ENCODE measurements at places on chromosomes 1 and 21.

GRCh38 chr1:100469578-100469977 lies 68.4 kb upstream of the GPR88 start:
- DNase-seq, result no peak

DNA sequence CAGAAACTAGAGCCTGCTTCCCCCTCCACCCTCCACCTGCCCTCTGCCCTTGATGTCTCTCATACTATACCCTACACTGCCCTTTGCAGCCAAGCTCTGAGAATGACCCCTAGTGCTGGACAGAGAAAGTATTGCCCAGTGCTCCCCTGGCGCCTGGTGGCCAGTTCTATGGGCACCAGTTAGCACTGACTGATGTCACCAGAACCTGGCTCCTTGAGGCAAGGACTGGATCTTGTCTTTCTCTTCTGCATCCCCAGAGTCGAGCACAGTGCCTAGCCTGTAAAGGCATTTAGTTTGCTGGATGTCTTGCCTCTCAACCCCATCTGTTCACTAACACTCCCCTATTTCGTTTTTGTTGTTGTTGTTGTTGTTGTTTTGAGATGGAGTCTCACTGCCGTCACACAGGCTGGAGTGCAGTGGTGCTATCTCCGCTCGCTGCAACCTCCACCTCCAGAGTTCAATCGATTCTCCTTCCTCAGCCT lies 5.9 kb downstream of the PHLDA3 start:
- no peak for DNase-seq

GRCh38 chr1:3403388-3404231 lies 50.9 kb upstream of the ARHGEF16 start:
- DNase-seq, result no peak

GRCh38 chr1:168568346-168568745 lies 8.1 kb upstream of the XCL1 start:
- DNase-seq, result no peak

DNA sequence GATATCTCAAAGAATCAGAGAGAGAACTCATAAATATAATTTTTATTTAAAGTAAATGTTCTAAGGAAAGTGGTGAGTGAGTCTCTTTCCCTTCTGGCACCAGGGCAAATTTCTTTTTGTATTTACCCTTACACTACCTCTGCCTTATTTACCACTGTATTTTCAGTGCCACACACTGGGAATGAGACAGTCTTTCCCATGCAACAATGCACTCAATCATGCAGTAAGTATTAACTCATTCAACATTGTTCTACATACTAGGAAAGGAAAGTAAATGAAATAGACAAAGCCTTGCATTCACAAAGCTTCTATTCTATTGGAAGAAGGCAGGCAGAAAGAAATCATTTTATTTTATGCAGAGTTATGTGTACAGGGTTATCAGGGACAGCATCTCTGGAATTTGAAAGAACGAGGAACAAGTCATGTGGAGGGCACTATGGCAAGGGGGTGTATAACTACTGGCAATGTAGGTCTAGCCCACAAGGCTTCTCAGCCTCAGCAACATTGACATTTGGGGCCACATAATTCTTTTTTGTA lies 129.8 kb upstream of the PRDX6 start:
- no peak for DNase-seq

DNA sequence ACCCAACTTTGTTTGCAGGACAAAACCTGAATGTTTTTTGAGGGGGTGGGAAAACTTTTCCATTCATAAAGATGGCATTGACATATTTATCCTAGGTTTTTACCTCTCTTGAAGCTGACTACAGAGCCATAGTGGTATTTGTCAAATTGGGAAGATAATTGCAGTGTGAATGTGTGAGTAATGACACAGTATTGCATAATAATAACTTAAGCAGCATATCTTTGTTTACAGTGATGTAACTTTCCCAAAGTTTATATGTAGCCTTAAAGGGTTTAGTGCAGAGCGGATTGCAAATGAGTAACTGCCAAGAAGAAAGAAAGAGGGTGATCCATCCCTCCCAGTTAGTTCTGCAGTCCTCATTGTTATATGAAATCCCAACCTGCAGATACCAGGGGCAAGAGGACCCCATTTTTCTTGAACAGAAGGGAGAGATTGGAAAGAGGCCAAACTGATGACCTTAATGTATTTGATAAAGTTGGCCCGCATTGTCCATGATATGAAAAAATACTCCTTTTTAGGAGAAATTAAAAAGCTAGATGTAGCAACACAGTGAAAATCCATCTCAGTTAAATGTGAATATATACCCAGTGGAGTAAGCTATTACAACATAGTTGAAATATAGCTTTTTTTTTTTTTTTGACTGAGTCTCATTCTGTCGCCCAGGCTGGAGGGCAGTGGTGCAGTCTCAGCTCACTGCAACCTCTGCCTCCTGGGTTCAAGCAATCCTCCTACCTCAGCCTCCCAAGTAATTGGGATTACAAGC lies 23.7 kb upstream of the NFIA start:
- no peak for DNase-seq

GRCh38 chr1:2378956-2379732 lies 12.2 kb downstream of the MORN1 start:
- no peak for DNase-seq

GRCh38 chr1:109923131-109923945 lies 12.7 kb downstream of the CSF1 start:
- DNase-seq, result no peak

DNA sequence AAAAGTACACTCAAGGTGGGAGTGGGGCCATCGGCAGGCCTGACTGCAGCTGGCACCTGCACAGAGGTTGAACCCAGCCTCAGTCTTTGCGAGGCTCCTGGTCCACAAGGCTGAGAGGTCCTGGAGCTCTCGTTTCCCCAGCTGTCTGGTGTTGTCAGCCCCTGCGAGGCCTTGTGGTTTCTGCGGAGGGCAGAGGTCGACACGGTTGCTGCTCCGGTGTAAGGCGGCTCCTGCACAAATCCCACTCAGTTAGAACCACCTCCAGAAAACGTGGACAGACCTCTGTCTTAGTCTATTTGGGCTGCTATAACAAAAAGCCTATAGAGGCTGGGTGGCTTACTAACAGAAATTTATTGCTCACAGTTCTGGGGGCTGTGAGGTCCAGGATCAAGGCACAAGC lies 5.8 kb downstream of the KIAA1614 start:
- DNase-seq, result no peak

DNA sequence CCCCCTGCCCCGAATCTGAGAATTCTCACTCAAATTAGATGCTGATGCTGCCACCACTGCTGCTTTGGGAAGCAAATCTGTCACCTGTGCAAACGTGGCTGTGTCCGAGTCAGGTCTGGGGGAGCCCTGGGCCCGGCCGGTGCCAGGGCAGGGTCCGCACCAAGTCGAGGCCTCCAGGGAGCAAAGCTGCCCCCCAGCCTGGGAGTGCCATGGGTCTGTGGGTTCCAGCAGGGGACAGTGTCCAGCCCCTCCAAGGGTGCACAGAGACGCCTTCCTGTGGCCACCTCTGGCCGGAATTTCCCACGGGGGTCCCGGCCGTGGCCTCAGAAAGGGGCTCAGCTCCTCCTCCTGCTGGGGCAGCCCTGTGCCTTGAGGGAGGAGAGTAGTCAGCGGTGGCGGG lies 27.7 kb upstream of the TTLL10 start:
- no peak for DNase-seq

GRCh38 chr1:81873946-81874345 lies 73.2 kb downstream of the ADGRL2 start:
- no peak for DNase-seq

DNA sequence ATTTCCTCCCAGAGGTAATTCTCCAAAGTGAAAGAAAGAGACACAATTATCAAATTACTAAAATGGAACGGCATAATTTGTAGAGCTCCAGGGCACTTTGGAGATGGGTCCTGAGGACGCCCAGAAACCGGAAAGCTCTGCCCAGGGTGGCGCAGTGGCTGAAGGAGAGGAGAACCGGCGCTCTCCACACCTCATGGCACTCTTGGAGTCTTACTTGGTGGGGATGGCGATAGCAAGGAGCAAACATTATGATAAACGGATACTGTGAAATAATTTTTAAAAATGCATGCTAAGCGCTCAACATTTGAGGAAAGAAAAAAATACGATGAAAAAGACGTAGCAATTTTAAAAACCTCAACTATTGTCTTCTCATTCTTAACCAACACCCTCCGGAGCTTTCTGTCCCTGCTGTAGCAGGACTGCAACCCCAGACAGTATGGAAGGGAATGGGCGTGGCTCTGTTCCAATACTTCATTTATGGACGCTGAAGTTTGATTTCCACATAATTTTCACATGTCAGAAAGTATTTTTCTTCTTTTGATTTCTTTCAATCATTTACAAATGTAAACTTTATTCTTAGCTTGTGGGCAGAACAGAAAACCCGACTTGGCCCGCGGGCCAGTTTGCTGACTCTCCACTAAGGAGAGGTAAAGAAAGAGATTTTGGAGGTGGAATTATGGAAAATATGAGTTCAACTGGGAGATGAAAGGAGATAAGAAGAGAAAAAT lies 1.1 kb downstream of the S100A11 start:
- no peak for DNase-seq

DNA sequence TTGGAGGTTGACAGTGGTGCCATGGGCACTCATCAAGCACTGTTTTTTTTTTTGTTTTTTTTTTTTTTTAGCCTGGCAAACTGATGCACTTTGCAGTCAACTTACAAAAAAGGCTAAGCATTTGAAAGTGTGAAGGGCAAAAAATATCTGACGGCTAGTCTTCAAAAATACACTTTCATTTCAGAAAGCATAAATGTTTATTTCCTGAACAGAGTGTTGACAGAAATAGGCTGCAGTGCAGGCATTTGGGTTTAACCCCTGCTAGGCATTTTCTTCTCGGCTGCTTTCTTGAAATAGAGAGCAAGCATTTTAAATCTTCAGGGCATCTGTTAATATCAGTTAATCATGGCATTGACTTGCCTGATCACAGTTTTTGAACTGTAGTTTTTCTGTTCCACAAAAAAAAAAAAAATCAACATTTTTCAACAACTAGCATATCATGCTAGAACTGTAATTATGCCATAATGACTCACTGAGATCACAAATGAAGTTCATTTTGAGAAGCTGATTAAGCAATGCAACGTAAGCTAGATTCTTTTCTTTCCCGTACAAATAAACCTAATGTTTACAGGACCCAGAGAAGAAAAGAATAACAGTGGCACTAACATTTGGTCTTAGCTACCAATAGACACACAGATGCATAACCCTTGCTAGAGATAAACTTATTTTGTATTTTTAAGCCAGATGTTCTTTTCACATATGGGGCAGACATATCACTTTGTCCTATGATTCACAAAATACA lies 100.4 kb upstream of the USH2A start:
- no peak for DNase-seq

DNA sequence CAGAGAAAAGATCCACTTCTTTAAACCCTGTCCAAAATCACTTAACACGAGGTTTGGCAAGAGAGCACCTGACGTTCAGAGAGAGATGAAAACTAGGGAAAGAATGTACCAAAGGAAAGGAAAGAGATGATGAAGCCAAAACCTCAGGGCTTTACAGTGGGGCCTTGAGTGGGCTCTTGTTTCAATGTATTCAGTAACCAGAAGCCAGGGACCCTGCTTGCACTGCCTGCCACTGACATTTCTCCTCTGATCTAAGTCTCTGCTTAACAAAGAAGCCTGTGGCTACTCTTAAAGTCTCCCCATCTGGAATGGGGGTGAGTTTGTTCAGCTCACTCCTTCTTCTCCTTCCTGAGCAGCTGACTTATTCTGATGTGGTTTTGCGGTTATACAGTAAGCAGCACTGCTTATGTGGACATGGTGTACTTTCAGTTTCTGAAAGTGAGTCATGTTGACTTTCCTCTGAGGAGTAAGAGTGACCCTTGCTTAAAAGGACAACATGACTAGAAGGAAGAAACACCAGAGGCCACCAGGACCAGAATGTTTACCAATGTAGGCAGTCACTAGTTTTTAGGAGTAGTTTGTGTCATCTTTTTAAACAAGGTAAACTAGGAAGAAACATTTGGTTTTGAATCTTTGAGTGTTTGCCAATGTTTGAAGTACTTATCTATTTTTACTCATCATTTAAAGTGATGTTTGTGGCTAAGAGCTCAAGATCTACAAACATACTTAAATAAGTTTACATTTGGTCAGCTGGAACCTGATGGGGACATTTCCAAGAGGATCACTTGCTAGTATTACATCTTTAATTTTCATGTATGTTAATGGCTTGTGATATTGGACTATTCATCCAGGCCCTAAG lies 87.4 kb downstream of the FASLG start:
- no peak for DNase-seq

DNA sequence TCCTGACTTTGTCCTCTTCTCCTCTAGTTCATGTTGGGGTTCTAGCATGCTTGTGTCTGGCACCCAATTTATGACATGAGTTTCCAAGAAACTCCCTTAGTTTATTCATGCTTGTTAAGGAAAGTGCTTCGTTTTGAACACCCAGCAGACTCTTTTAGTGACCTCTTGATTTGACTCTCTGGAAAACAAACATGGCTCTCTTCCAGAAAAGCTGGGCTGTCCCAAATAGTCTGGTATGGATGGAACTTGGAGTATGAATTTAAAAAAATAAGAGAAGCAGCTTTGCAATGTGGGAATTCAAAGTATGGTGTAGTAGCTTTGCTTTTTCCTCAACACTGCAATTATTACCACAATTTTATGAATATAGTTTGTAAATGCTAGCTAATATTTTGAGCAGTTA lies 143.4 kb upstream of the C8B start:
- no peak for DNase-seq

- DNase-seq, result no peak
Measured at GRCh38 chr1:68819190-68819829, 322.4 kb upstream of the DEPDC1 start.

DNA sequence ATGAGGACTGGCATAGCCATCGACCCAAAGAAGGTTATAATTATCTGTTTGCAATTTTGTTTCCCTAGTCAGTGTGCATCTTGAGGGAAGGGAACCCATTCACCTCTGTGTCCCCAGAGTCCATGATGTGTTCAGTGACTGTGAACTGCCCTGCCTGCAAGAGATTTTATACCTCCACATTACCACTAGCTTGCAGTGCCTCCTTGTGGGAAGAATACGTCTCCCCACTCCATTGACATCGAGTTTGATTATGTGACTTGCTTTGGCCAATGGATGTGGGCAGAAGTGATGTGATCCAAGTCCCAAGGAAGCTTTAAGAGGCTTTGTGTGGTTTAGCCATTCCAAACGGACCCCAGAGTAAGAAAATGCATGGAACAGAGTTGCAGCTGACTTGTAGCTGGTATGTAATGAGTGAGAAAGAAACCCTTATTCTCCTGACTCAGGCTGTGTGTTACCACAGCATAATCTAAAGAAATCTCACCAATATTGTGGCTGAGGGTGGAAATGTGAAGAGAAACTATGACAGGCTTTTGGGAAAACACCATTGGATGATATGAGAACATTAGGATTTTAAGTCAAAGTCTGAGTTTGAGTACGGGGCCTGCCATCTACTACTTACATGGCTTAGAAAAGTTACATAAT lies 47.8 kb upstream of the NRDC start:
- no peak for DNase-seq

Measured in esophagus squamous epithelium (tissue), 5 donors.